ENCODE measurements at places on chromosomes 4 and X.

DNA sequence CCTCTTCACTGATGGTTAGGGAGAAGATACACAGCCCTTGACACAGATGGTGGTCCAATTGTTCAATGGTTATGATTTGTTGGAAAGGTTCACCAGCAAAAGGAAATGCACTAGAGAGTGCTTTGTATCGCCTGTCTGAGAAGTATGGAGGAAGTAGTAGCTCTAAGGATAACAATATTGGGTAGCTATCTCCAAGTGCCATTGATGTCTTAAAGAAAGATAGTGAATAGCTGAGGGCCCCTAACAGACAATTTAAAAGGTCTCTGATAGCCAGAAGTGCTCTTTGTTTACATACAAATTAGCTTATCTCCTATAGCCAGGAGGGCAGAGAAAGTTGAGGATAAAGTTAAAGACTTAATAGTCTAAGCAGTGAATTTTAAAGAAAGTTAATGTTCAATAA lies 33.9 kb upstream of the BLTP1 start:
- no peak for DNase-seq

- DNase-seq: no peak
Observed at GRCh38 chr4:55469979-55470378, 74.2 kb downstream of the TMEM165 start.

GRCh38 chrX:37787423-37787869 lies 7.6 kb downstream of the CYBB start:
- DNase-seq: peak; percentile 69

DNA sequence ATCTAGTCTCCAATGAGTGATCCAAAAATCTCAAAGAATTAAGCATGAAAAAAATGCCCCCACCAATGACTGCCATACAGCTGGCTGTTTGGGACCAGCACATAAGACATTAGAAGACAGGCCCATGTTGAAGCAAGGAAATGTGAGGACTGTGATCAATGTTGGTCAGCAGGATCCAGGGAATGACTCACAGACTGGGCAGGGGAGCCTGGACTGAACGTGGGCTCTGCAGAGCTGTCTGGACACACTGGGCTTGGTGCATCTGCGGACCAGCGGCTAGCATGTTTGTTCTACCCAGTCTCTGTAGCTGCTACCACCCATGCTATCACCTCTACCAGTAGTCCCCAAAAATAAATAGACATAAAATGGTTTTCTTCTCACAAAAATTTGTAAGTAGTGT lies 108.6 kb downstream of the PALLD start:
- no peak for DNase-seq

DNA sequence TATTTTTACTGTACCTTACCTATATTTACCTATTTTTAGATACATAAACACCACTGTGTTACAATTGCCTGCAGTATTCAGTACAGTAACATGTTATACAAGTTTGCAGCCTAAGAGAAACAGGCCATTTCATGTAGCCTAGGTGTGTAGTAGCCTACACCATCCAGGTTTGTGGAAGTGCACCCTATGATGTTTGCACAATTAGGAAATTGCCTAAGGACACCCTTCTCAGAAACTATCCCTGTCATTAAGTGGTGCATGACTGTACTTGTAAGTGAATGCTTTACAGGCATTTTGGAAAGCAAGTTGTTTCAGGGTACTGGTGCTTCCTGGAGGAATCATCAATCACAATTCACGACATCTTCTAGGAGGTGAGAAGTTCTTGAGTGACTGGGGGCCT lies 991.8 kb upstream of the SLIT2 start:
- no peak for DNase-seq

GRCh38 chr4:176538217-176538925 lies 218.6 kb downstream of the SPCS3 start:
- DNase-seq: no peak

GRCh38 chr4:15976456-15977447 lies 13.8 kb upstream of the FGFBP2 start:
- no peak for DNase-seq

- DNase-seq: peak; percentile 6
Observed at GRCh38 chr4:161577579-161578301, 586.1 kb downstream of the FSTL5 start.

DNA sequence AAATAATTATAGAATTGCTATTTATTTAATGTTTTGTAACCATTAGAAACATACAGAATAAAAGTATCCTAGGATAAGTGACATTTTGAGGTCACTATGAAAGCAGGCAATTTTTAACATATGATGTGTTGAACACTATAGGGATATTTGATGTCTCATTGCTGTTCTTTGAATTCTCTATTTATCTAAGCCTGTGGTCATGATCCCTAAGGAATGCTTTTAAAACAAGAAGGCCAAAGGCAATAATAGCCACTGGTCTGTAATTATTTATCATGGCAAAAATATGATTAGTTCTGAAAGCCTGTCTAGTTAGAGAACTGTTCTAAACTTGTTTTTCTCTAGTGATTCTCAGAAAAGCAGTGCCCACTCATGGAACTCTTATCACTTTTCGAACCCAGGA lies 186.6 kb downstream of the RPA4 start:
- no peak for DNase-seq

DNA sequence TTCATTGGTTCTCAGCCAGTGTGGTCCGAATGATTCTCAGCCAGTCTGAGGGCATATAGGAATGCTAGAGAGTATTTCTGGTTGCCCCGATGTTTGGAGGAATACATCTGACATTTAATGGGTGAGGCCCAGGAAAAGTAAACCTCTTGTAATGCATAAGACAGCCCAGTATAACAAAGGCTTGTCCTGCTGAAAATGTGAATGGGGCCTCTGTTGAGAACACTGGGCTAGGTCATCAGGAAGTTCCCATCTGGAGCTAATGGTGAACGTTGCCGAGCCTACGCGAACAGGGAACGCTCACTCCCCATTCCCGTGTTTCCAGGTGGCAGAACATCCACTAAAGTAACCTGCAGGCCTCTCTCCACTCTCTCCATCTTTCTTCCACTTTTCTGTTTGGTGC lies 132.0 kb upstream of the CLNK start:
- no peak for DNase-seq

DNA sequence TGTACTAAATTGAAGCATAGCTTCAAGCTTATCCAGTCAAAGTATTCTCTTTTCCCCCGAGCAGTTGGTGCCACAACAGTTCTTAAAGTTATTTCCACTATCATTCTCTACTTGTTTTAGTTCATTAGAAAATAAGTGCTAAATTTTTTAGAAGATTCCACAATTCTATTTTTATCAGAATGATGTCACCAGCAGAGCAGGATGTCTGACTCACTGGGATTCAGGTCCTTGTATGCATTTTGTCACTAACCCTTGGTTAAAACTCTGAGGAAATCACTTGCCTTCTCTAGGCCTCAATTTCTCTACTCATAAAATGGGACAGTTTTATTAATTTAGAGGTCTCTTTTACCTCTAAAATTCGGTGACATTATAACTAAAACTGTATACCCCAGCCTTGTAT lies 3.4 kb downstream of the DDX53 start:
- DNase-seq: no peak

- DNase-seq: no peak
Observed at GRCh38 chr4:139746431-139747171, 81.0 kb downstream of the MGST2 start.

DNA sequence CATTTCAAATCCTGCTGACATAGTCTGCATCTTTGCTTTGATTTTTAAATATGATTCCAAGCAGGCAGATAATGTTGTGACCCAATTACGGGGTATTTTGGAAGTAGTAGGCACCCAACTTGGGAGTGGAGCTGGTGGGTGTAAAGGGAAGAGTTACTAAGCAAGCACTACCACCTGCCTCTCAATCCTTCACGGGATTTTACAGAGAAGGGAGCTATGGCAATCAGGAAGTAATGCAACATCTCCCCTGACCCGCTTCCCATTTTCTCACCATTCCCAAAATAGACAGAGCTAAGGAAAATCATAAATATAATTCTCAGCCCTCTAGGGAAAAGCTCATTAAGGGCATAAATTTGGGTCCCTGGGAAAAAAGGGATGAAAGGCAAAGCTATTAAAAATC lies 9.2 kb downstream of the APBB2 start:
- DNase-seq: no peak

GRCh38 chr4:127856813-127857447 lies 23.8 kb upstream of the PLK4 start:
- DNase-seq: no peak
